Stimulated activated naive CD8-positive, alpha-beta T cell treated with anti-CD3 and anti-CD28 coated beads, Interleukin-15, amount 100 ng/mL, for 72 hours (primary cell): ENCODE measurements at places on chromosomes 5 and 9.
A peak's percentile ranks its signal among the peaks of the same experiment; 100 is the strongest.

DNA sequence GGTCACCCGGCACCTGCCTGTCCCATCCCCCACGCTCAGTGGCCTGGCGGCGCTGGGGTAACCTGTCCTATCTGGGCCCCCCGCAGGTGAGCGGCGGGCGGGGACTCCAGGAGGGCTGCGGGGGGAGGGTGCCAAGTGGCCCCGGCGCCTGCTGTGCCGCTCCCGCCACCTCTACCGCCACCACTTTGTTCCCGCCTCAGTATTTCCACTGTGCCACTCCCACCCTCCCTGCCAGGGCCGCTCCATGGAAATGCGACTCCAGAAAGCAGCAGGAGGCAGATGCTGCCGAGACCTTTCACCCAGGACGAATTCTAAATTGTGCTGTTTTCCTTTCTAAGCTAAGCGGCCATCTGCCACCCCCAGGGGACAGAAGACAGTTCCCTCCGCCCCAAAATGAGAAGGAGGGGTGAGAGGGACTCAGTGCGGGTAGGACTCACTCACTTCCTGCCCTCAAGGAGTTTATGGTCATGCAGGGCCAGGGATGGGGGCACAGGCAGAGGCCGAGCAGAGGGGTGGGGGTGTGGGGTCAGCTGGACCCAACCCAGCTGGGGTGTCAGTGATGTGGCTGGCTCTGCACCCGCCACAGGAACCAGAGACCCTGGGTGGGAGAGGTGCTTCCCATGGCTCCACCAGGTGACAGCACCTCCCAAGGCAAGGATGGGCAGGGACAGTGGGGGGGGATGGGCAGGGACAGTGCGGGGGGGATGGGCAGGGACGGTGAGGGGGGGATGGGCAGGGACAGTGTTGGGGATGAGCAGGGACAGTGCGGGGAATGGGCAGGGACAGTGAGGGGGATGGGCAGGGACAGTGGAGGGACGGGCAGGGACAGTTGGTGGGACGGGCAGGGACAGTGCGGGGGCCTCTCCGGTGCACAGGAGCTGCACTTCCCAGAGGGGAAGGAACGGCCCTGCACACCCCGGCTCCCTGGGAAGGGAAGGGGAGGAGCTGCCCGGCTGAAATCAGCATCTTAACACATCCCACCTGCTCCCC, 17.8 kb downstream of the NOTCH1 start:
- no peak for DNase-seq

DNA sequence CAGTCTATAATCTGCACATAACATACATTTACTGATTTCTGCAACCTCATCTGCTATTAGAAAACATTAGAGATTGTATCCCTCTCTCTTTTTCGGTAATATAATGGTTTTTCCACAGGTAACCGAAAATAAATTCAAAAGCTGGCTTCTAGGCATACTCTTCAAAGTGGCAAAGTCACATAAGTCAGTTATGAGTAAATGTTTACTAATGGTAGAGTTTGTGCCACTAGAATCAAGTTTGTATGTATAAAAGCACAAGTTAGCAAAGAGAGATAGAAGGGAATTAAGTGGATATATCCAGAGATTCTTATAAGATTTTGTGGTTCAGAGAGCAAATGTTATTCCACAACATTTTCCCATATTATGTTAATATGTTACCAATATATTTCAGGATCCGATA, 86.9 kb downstream of the MYO10 start:
- no peak for DNase-seq

DNA sequence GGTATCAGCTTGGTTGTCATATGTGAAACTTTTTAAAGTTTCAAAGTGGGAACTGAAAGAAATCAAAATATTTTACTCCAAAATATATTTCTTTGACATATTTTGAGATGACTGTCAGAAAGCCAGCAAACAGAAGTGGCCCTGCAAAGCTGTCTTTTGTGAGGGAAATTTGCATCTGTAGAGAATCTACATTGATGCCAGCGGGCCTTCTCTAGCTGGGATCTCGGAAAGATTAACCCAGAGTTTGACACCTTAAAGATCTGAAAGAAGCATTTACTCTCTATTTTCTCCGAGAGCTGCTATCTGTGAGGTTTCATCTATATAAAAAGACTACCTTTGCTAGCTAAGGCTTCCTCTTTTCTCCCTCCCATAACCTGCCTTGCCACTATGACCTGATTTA, 303.6 kb downstream of the FBXL17 start:
- no peak for DNase-seq

- no peak for DNase-seq
Observed at GRCh38 chr5:84085387-84086041, 299.2 kb downstream of the EDIL3 start.

DNA sequence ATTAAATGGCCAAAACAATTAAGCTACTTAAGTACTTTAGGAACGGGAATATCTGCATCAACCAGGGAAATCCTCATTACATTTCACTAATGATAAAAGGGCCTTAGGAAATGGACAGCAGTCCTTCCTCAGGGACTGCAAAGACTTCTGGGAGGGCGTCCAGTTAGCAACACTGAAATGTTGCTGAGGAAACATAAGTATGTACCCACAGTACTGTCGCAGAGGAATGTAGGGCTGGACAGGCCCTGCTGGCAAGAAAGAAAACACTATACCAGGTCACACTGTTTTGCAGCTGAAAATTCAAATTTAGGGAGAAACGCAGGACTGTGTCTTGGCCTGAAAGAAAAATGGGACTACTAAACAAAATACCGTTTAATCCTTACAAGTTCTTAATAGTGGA, 1.3 kb downstream of the C5orf15 start:
- no peak for DNase-seq

DNA sequence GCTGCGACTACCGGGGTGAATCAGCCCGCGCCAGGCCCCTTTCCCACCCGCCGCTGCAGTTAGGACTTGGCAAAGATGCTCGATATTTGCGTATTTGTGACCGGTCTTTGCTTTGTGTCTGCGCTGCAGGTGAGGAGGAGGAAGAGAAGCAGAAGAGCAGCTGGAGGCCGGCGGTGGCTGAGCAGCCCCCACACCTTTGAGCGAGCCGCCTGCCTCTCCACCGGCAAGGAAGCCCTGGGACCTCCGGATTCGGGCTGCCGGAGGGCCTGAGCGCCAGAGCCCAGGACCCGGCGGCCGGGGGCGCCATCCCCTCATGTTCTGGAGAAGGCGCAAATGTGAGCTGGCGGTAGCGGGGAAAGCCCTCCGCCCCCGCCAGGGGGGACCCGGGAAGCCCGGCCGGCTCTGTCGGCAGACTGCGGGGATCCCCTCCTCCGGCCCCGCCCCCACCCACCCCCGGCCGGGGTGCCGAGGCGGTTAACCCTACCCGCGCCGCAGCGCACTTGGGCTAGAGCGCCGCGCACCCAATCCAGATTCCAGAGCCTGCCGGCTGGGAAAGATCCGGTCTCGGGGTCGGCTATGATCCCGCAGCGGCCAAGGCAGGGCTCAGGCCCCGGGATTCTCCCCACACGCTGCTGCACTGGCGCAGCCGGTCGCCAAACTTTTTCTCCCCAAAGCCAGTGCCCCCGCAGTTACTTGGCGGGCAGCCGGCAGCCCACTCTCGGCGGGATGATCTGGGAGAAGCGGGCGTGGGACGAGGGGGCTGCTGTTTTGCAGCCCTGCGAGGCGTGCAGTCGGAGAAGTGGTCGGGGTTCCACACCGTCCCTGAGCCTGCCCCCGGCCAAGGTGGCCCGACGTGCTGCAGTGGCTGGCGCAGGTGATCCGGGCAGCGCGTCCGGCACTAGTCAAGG, 800 bp upstream of the KCNN2 start:
- DNase-seq, result peak; percentile 48

DNA sequence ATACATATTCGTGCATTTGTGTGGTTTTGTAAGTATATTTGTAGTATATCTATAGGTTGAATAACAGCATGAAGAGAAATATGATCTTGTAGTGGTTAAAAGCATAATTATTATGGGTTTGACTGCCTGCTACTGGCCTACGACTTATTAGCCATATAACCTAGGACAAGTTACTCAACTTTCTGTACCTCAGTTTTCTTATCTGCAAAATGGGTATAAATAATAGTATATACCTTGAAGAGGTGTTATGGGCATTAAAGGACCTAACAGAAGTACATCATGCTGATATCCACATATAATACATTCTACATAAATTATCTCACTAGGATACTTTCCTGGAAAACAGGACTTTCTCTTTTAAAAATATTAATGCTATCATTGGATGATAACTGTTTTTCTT, 118.3 kb upstream of the ELL2 start:
- no peak for DNase-seq

GRCh38 chr9:102253099-102253498, 514.7 kb upstream of the GRIN3A start:
- no peak for DNase-seq

GRCh38 chr5:135705941-135706466, 127.2 kb upstream of the CXCL14 start:
- no peak for DNase-seq

- no peak for DNase-seq
Observed at GRCh38 chr9:21265421-21266189, 25.8 kb upstream of the IFNA14 start.
